Stimulated activated CD8-positive, alpha-beta memory T cell treated with anti-CD3 and anti-CD28 coated beads, Interleukin-12 subunit alpha, Interleukin-12 subunit beta, amount 100 ng/mL, for 4 hours (primary cell): ENCODE measurements at places on chromosomes 11 and 22.

DNA sequence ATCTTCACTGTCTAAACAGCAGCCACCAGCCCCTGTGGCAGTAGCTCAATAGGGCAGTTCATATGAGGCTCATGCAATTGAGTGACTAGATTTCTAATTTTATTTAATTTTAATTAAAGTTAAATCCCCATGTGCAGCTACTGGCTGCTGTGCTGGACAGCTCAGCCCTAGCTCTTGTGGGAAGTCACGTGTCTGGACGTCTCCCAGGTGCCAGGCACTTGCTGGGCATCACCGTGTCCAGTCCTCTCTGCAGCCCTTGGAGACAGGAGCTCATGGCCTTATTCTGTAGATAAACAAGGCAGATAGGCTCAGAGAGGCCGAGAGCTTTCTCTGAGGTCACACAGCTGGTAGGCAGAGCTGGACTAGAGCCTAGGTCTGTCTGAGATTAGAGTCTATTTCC, 95.0 kb downstream of the ARHGAP8 start:
- no peak for DNase-seq

- DNase-seq: no peak
These were observed 38.7 kb upstream of the FAR1 start for GRCh38 chr11:13629779-13630178.

DNA sequence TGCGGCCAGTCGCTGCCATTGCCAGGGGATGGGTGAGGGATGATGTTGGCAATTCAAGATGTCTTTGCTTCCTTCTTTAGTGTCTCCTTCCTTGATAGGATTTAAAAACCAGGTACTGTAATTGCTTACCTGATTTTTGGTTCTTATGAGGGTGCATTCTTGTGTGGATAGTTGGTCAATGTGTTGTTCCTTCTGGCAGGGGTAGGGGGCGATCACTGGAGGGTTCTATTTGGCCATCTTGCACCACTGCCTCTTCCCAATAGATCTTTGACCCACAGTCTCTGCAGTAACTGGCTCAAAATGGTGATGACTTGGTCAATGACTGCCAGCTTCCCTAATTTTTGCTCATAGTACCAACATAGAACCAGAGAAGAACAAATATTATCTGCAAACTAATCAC, 680.1 kb downstream of the DLG2 start:
- DNase-seq: no peak

DNA sequence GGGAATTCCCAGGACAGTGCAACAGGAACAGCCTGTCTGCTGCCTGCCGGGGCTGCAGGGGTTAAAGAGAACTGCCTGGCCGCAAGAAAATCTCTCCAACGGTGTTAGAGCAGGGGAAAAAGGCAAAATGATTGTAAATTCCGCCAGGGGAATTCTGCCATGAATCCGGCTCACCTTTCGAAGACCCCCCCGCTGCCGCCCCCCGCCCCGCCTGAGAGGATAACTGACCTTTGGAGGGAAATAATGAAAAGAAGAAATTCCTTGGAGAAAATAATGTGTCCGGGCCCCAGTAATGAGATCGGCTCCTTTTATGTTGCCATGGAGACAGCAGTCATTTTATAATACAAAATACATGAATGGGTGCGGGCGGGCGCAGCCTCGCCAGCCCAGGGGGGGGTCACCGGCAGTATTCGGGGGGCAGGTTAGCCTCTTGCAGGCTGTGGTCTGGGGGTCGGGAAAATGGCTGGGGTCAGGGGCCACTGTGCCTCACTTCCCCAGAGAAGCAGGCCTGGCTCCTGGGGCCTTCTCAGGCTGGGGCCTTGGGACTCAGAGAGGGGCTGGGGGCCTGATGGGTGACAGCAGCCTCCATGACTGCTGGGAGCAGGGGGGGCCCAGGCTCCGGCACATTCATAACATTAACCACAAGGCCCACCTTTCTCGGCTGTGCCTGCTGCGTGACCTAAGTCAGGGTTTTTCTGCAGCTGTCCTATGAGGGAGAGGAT, 228.1 kb downstream of the MN1 start:
- DNase-seq: no peak

DNA sequence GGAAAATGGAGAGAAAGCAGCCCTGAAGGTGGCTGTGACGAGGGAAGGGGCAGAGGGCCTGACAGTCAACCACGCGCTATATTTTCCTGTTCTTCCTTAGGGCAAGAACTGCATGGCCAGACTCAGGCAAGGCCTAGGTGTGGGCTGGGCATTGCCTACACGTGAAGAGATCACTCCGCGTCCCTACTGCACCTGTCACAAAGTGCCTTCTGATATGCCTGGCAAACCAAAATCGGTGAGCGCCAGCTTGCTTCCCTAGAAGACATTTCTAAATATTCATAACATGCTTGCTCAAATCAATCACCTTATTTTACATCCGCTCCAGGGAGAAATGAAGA, 6.3 kb downstream of the TMEM121B start:
- DNase-seq: no peak

- DNase-seq: no peak
These were observed 9.0 kb downstream of the CCDC88B start for GRCh38 chr11:64349025-64349387.

GRCh38 chr22:48635816-48636215, 1191.9 kb downstream of the BRD1 start:
- DNase-seq: no peak

DNA sequence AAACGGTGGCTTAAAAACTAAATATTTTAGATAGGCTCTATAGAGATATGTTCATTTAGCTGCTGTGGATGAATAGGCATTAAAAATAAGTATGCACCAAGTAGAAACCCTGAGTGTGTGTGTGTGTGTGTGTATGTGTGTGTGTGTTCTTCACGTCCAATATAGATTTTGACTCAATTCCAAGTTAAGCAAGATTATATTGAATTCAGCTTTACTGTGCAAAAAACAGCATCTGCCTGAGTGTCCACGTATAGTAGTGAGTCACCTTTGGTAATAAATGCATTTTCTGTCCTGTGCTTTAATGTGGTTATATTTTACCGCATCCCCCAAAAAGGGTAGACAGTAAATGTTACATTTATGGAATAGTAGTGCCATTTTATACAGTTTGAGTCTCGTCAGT, 71.2 kb downstream of the PDHX start:
- DNase-seq: no peak

DNA sequence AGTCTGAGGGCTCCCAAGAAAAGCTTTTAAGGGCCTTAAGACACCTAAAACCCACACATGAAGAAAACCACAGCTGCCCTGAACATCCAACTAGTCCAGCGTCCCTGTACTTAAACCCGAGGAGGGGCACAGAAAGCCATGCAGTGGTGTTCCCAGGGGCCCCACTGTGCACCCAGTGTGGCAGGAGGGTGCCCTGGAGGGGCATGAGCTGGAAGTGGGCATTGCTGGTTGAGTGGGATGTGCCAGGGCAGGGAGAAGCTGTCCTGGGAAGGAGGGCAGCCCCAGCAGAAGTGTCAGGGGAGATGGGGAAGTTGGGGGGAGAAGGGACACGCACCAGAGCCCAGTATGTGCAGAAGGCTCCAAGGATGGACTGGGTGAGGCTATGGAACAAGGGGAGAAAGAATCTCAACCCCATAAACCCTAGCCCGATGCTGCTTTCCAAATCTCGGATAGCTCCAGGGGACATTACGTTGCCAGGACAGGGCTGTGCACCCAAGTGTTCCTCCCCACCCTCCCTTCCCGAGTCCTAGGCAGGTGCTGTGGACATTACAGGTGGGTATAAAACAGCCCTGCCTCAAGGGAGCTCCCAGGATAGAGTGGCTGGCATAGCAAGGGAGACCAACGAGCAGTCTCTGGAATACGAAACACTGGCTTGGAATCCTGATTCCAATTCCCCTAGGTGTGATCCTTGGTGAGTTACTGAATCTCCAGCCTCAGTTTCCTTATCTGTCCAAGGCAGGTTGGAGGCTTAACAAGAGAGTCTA, 44.2 kb downstream of the SHANK2 start:
- no peak for DNase-seq

DNA sequence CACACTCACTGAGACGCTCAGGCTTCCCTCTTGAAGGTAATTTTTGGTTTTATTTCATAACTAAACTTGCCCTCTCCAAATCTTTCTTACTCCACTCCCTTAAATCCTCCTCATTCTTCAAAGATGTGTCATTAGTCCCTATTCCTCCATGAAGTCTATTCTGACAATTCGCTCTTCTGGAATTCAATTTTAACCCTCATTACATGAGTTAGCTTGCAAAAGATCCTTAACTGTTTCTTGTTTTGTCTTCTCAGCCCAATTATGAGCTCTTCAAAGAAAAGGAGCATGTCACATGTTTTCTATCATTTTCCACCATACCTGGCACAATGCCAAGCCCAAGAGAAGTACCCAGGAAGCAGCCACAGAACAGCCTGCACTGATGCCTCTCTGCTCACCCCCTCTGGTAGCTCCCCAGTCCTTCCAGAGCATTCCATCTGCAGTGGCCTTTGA, 13.0 kb downstream of the GALNT18 start:
- no peak for DNase-seq

DNA sequence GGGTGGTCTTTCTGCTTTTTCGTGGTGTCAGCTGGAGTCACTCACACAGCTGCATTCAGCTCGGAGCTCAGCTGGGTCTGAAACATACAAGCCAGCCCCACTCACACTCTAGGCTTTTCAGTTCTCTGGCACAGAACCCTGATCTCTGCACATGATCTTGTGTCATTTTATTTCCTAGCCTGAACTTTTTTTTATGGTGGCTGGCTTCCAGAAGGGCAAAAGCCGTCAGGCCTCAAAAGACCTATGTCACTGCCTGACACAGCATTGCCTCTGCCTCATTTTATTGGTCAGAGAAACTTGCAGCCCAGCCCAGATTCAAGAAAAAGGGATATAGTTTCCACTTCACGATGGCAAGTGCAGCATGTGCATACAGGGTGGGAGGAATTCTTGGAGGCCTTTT, 117.8 kb downstream of the NTM start:
- no peak for DNase-seq

GRCh38 chr11:6360183-6360582, 30.1 kb upstream of the SMPD1 start:
- DNase-seq: no peak

DNA sequence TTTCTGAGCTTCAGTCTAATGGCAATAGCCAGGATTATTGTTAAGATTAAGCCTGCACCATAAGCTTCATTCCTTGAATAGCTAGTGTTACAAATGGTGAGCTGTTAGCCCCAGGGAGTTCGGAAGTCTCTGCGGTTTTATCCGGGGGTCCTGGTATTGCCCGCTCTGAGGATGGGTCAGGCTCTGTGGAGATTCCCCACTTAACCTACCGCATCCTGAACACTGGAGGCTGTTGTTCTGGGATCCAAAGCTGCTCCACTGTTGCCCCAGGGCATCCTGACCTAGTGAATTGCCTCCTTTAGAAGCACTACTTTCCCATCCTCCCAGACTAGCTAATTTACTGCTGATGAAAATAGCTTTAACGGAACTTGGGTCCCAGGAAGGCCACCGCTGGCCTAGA, 14.5 kb upstream of the PEX26 start:
- no peak for DNase-seq

- DNase-seq: no peak
These were observed 3.4 kb downstream of the SPTBN2 start for GRCh38 chr11:66725647-66726046.

GRCh38 chr11:69250186-69251056, 43.5 kb upstream of the MYEOV start:
- DNase-seq: no peak

- DNase-seq: no peak
These were observed 562 bp downstream of the DGAT2 start for GRCh38 chr11:75768909-75769771.

- no peak for DNase-seq
These were observed 3.7 kb downstream of the KCNK4 start for GRCh38 chr11:64294774-64295173.

- no peak for DNase-seq
These were observed 13.9 kb upstream of the CSF2RB start for GRCh38 chr22:36899498-36899897.

GRCh38 chr11:94130298-94131046, 1.8 kb downstream of the PANX1 start:
- no peak for DNase-seq

GRCh38 chr11:102188488-102188887, 78.2 kb downstream of the YAP1 start:
- DNase-seq: no peak

DNA sequence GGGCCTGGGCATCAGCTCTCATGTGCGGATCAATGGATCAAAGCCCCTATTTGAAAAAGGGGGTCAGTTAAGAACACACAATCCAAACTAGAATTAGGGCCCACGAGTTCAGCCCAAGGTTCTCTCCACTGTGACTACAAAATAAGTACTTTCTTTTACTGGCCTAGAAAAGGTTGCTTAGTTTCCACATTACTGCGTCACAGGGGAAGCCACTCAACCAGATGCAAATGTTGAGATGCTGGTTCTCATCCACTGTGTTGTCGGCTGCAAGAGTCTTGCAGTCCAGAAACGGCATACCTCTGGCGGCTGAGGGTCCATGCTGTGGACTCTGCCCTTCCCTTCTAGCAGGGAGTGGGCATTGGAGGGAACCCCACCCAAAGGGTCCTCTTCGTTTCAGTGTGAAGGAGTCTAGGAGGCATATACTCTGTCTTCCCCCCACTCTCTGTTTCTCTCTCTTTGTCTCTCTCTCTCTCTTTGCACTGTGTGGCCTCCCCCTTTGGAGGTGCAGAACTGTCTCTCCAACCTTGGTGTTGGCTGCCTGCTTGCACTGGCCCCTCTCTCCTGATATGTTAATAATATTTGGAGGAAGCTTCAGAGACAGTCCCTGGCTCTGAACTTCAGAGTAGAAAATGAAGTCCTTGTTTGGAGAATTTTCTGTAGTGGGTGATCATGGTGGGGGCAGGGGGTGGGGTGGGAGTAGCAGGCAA, 99.0 kb upstream of the NNMT start:
- no peak for DNase-seq

DNA sequence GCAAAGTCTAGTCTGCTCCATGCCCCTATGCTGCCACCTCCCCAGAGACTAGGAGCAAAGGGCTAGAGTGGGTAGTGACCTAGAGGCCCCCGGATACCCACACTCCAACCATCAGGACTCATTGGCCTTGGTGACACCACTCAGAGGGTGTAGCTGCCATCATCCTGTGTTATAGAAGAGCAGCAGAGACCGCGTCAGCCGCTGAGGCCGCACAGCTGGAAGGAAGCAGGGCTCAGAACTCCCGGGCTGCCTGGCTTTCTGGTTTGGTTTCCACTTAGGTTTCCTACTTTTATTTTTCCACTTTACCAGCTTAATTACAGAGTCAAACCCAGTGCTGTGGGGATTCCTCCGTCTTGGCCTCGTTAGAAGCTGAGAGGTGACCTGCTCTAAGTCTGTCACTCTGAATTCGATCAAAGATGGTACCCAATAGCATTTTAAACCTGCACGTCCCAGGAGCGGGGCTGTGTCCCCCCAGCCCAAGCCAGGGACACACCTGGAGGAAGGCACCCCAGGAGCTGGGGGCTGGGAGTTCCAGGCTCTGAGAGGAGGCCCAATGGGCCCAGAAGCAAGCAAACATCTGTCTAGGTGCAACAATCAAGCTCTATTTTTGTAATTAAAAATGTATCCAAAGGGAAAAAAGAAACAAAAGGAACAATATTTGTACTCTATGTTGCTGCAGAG, 2.1 kb upstream of the CDKN1C start:
- DNase-seq: no peak

GRCh38 chr11:7498193-7498592, 12.9 kb downstream of the OLFML1 start:
- DNase-seq: no peak

- no peak for DNase-seq
These were observed 23.8 kb downstream of the CD44 start for GRCh38 chr11:35162745-35163144.
